ENCODE measurements at places on chromosomes 2 and 18.

DNA sequence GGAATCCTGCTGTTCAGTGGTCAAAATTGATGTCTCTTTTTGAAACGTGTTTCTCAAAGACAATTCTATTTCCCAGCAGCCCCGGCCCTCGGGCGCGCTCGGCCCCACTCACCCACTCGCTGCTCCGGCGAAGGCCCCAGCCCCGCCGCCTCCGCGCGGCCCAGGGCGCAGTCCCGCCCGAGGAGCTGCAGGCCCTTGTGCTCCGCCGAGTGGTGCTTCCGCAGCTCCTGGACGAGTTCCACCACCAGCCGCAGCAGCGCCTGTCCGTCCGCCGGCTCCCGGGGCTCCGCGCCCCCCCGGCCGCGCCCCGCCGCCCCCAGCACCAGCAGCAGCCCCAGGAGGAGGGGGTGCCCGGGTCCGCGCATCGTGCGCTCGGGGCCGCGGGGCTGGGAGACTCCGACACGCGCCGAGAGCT is 413 bp downstream of the ALKAL2 start:
- no peak for DNase-seq

DNA sequence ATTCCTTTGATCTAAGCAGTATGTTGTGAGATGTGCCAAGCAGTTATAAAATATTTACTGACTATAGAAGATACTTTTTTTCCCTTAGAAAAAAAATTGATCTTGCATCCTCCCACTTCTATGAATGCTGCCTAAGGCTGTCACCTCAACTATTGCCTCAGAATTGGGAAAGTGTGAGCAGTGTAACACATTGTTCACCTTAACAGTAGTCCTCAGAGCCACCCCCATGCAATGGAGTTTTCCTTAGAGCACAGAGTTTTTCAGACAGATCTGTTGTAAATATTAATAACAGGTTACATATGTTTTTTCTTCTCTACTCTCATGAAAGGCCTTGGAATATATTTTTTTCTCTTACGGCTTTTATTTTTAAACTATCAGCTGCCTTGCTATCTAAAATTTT is 607.3 kb downstream of the STK39 start:
- no peak for DNase-seq

DNA sequence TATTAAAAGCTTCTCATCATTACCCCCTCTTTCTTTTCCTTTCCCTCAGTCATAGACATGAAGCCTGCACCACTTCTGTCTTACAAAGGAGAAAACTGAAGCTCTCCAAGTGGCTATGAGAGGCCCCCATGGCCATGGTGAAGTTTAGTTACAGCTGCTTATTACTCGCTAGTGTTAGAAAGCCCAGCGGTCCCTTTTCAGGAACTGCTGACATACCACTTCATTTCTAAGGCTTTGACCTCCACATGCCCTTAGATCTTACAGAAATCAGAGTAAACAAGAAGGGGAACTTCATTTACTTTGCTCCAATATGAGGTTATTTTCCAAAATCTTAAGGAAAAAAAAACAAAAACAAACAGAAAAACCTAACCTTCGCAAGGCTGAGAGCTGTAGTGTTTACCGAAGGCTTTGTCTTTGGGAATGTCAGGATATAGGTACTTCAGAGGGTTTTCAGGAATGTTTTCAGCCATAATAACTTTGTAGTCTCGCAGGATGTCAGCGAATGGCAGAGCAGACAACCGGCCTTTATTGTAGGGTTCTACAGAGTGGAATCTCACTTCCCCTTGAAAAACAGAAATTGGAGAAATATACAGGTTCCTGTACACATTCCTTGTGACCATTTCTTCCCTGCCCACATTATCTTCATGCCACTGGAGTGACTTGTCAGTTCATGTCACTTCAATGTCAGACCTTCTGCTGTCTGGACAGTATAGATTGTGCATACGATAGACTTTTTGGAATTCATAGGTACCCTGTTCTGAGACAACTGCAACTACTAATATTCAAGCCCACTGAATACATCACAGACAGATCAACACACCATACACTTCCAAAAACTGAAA is 18.8 kb upstream of the STAT1 start:
- DNase-seq, result no peak

DNA sequence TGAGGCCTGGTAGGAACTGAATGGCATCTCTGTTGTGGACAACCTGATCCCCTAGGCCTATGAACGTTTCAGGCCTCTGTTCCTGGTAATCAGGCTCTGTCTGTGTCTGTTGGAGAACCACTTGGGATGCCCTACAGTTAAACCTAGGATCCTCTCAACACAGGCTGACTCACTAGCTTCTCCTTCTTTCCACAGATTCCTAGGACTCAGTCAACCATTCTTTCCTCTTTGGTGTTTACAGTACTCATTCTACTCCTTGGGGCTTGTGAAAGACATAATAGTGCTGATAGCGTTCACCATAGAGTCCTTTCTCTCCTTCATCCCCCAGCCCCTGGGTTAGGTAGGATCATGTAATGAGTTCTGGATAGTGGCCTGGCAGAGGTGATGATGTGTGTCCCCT is 544.3 kb downstream of the METTL4 start:
- DNase-seq, result no peak

DNA sequence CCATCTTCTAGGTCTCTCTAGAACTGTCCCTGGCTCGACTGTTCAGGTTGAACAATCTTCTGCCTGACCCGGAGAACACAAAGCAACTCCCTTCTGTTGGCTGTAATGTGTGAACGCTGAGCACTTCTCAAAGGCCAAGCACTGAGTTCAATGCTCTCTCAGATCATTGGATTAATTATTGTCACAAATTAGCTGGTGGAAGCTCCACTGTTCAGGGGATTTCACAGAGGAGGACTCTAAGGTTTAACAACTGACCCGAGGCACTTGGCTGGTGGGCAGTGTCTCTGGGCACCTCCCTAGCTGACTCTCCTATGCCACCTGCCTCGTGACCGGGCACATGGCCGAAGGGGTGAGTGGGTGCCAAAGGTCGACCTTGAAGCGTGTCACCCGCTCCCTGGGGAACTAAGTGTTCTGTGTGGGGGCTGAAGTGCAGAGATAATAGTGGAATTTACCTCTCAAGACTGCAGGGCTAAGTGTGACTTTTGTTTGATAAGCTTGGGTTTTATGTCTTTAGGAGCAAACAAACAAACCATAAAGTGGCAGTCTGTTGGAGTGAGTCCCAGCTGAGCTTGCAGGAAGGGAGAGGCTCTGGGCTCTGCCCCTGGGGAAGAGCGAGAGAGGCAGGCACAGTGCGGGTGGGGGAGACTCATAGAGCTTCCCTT is 64.8 kb downstream of the BCL2L11 start:
- DNase-seq, result no peak

GRCh38 chr2:222862106-222862908 is 1.5 kb downstream of the ACSL3 start:
- DNase-seq, result no peak

DNA sequence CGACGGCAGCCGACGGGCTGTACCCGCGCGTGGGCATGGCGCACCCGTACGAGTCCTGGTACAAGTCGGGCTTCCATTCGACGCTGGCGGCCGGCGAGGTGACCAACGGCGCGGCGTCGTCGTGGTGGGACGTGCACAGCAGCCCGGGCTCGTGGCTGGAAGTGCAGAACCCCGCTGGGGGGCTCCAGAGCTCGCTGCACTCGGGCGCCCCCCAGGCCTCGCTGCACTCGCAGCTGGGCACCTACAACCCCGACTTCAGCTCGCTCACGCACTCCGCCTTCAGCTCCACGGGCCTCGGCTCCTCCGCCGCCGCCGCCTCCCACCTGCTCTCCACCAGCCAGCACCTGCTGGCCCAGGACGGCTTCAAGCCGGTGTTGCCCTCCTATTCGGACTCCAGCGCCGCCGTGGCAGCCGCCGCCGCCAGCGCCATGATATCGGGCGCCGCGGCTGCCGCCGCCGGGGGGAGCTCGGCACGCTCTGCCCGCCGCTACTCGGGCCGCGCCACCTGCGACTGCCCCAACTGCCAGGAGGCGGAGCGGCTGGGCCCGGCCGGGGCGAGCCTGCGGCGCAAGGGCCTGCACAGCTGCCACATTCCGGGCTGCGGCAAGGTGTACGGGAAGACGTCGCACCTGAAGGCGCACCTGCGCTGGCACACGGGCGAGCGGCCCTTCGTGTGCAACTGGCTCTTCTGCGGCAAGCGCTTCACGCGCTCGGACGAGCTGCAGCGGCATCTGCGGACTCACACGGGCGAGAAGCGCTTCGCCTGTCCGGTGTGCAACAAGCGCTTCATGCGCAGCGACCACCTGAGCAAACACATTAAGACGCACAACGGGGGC is 2.0 kb downstream of the SP9 start:
- no peak for DNase-seq

GRCh38 chr2:197298609-197299008 is 12.0 kb downstream of the ANKRD44 start:
- no peak for DNase-seq

GRCh38 chr18:28690836-28691495 is 514.0 kb upstream of the CDH2 start:
- no peak for DNase-seq

Data from stimulated activated CD8-positive, alpha-beta memory T cell treated with anti-CD3 and anti-CD28 coated beads, Interleukin-15, amount 100 ng/mL, for 48 hours (primary cell).